ENCODE measurements at places on chromosomes 13 and 19.
A peak's percentile ranks its signal among the peaks of the same experiment; 100 is the strongest.

DNA sequence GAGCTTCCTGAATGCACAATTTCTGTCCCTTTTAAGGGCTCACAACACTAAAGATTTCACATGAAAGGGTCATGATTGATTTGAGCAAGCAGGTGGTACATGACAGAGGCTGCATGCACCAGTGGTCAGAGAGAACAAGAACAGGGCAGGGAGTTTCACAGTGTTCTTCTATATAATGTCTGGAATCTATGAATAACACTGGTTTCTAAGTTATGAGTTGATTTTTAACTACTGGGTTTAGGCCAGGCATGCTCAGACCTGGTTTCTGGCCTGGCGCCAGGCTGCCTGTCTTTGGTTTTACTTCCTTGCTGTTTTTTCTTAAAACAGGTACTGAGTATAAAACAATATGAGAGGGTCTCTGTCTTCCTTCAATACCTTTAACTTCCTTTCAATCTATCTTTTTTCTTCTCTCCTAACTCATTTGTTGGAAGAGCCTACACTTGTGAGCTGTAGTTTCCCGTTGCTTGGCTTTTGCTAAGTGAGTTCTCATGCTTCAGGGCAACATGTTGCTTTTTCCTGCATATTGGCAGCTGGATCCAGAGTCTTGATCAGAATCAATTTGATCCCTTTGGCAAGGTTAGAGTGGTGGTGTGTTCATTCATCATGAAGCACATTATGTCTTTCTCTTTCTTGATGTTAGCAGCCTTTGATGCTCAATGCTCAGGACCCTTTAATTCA lies 38.5 kb upstream of the FGF14 start:
- DNase-seq, result no peak

DNA sequence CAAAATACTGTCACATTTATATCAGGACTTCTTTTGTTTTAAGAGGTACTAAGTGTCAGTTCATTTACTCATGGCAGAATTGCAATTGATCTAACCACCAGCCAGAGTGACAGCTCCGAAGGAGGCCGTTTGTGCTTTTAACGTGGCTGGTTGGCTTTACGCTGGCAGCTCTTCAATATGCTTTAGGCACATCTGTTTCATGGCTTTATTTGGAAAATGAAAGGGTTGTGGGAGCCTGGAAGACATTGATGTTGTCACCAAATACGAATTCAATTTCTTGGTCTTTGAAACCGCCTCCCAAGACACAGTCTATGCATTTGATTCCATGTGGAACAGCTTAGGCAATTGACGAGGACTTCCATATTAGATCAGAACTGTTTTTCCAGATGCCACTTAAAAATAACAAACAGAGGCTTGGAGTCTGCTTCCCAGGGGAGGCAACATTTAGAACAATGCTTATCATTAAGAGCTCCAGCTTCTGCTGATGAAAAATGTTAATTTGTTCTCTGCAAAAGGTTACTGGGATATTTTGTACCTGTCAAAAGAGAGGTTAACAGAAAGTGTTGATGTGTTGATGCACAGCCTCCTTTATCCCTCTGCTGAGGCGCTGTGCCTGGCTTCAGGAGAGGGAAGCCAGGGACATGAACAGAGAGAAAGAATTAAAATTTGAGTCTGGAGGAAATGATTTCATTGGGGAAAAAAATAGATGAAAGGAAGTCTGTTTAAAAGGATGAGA lies 64.0 kb upstream of the TNFRSF19 start:
- no peak for DNase-seq

- peak; percentile 75 for DNase-seq
Measured at GRCh38 chr13:110307767-110308655, 927 bp downstream of the COL4A2 start.

DNA sequence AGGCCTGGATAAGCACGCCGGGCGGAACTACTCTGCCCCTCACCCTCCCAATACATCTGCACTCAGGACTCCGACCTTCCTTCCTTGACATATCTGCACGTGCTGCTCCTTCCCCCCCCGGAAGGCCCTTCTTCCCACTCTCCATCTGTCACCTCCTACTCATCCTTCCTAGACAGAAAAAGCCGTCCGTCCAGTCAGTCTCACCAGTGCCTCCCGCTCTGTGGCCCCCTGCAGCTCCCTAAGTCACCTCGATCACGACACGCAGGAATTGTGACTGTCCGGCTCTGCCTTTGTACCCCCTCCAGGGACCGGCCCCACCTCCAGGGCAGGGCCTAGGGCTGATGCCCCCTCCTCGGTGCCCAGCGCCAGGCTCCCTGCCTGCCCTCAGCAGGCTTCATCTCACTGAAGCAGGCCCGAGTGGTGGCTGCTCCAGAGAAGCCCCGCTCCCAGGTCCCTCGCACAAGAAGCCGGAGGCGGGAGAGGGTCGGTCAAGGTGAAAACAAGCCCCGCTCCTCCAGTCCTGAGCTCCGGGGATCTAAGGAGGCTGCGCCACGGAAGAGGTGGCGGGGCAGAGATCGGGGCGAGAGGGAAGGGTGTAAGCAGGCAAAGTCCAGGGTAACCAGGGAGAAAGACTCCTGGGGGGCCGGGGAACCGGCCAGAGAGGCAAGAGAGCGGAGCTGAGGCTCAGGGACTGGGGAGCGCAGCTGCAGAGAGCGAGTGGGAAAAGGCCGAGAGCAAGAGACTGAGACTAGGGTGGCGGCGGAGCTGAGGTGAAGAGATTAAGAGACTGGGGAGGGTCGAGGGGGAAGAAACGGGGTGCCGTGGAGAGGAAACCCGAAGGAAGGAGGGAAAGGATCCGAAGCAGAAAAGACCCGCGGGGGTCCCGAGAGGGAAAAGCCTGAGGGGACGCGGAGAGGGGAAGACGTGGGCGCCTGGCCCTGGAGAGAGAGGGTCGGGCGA lies 1.1 kb downstream of the PPP6R1 start:
- DNase-seq, result no peak

- no peak for DNase-seq
Measured at GRCh38 chr19:43286786-43287185, 17.5 kb upstream of the PSG9 start.

GRCh38 chr13:20412691-20413355 lies 112.8 kb downstream of the CRYL1 start:
- no peak for DNase-seq

GRCh38 chr13:49791711-49792549 lies 552 bp downstream of the KPNA3 start:
- DNase-seq, result peak; percentile 72

DNA sequence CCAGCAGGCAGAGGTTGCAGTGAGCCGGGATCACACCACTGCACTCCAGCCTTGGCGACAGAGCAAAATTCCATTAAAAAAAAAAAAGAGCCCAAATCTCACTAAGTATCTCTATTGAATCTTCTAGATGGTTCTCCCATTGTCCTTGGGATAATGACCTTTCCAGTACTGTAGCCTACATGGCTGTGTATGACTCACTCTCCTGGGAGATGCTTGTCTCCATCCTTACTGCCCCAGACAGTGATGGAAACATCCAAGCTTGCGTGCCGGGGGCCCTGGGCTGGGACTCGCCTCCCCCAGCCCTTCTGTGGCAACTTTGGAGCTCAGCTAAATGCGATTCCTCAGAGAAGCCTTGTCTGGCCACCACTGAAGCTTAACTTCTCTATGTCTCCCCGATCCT lies 49.7 kb downstream of the NWD1 start:
- DNase-seq, result no peak

DNA sequence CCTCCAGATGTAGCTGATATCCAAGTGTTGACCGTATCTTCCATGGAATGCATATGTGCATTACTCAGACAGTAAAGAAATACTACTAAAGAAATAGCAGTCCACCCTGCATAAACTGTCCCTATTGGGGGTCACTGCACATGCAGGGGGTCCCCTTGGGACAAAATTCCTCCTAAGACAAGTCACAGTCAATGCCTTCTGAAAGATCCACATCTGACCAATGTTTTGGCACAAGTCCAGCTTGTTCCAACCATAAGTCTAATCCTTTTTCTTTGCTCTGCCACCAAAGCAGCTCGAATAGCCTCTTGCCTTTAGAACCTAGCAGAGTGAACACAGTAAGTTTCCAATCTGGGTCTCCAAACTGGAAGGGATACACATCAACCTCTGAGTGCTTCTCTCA lies 87.9 kb downstream of the DIAPH3 start:
- no peak for DNase-seq

DNA sequence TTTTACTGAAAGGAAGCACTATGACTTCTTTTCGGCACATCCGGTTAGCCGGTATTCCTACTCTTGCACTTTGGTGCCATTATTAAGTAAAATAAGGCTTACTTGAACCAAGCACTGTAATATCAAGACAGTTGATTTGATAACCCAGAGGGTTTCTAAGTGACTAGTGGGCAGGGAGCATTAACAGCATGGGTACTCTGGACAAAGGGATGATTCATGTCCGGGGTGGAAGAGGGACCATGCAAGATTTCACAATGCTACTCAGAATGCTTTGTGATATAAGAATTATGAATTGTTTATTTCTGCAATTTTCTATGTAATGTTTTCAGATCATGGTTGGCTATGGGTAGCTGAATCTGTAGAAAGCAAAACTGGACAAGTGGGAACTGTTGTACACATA lies 282.1 kb downstream of the TDRD3 start:
- DNase-seq, result no peak

DNA sequence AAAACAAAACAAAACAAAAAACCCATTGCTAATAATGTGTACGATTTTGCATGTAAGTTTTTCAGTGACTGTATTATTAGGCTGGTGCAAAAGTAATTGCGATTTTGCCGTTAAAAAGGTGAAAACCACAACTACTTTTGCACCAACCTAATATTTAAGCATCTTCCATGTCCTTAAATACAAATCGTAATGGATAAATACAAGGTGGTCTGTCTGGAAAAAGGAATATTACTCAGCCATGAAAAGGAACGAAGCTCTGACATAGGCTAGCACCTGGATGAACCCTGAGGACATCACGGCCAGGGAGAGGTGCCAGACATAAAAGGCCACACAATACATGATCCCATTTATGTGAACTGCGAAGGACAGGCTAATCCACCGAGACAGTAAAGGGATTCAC lies 33.2 kb downstream of the GADD45B start:
- no peak for DNase-seq

GRCh38 chr19:3302755-3303154 lies 63.6 kb upstream of the NFIC start:
- no peak for DNase-seq

DNA sequence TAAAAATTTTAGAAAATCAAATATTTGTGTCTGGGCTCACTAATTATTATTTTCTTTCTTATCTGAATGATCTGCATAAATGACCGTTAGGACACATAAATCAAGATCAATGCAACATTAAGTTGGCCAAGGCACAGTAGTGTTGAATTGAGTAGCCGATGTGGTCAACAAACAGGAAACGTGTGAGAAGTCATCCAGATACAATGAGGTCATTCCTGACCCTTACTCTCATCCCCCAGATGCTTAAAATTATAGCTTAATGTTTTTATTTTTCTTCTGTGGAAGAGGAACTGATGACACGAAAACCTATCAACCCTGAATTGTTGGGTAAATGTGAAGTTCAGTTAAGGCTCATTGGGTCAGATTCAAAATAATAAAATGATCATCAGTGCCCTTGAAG lies 222.9 kb downstream of the RFC3 start:
- no peak for DNase-seq

GRCh38 chr19:32189956-32190706 lies 155.3 kb upstream of the ZNF507 start:
- DNase-seq, result no peak

DNA sequence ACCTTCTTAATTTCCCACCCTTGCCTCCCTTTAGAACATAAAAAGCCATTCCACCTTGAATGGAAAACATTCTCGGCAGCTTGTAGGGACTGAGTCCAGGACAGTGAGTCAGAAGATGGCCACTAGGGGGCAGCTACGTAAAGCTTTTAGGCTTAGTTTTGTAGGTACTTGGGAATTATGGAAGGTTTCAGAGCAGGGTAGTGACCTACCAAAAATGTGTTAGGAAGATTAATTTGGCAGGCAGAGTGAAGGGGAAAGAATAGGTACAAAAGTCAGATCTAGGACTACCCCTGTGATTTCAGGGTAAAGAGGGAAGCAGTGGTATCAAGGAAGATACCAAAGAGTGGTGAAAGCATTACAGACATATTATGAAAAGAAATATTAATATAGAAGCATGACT lies 198.4 kb downstream of the NDFIP2 start:
- peak; percentile 87 for DNase-seq

DNA sequence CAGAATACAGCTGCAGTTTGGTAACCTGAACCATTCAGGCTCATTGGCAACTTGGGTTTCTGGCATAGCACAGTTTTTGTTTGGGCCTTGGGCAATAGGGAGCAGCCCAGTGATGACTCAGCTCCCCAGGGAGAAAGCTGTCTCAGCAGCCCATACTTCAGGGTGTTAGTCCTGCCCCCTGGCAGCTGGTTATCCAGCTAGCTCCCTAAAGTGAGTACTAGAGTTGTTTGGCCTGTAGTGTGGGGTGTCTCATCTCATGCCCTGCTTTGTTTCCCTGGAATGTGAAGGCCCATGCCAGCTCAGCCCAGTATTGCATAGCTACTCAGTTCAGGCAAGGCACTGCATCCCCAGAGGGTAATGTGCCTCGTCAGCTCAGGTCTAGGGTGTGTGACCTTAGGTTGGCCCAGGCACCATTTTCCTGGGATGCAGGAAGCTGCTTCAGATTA lies 18.2 kb upstream of the ZNF543 start:
- no peak for DNase-seq

- DNase-seq, result peak; percentile 59
Measured at GRCh38 chr13:78609464-78610205, 6.3 kb upstream of the POU4F1 start.

DNA sequence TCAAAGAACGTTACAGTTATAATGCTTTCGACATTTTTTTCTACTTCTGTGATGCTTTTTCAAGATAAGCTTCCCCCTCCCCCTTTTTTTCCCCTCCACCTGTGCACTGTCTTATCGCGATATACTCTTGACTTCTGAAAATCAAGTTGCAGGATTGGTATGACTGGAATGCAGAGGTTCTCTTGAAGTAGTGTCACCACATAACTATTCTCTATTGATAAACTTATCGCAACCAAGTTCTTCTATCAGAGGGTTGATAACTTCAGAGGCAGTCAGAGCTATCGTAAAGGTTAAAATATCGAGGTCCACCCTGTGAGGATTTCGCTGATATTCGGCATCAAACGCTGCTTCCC lies 820 bp downstream of the EID2 start:
- no peak for DNase-seq

DNA sequence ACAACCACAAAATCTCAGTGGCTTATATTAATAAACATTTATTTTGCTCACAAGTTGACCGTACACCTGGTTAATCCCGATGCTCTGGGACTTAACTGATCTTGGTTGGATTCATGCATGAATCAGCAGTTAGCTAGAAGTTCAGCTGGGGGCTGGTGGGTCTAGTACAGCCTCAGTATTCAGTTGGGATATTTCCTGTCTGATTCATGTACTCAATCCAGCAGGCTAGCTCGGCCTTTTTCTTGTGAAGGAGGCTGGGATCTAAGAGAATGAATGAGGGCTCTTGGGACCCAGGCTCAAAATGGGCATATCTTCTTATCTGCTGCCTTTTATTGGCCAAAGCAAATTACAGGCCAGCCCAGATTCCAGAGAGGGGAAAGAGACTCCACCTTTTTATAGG lies 178.8 kb downstream of the KCTD12 start:
- DNase-seq, result no peak

GRCh38 chr19:45876411-45877197 lies 9.3 kb downstream of the IRF2BP1 start:
- DNase-seq, result no peak

- DNase-seq, result no peak
Measured at GRCh38 chr19:51708811-51709210, 15.0 kb downstream of the HAS1 start.

- no peak for DNase-seq
Measured at GRCh38 chr19:55440411-55441105, 2.5 kb downstream of the SHISA7 start.
